ENCODE measurements at places on chromosomes 2 and 18.
A peak's percentile ranks its signal among the peaks of the same experiment; 100 is the strongest.

- no peaks in the 10 kb centered on the region for H3K36me3 ChIP-seq
- H3K27me3 ChIP-seq = no peaks in the 10 kb centered on the region
- DNase-seq = no peak
- H3K4me1 ChIP-seq = no peaks in the 10 kb centered on the region
- no peak overlapping the region for H3K27ac ChIP-seq
- no peak overlapping the region for H3K4me3 ChIP-seq
Observed at GRCh38 chr2:39657287-39657937, 8.3 kb upstream of the TMEM178A start.

DNA sequence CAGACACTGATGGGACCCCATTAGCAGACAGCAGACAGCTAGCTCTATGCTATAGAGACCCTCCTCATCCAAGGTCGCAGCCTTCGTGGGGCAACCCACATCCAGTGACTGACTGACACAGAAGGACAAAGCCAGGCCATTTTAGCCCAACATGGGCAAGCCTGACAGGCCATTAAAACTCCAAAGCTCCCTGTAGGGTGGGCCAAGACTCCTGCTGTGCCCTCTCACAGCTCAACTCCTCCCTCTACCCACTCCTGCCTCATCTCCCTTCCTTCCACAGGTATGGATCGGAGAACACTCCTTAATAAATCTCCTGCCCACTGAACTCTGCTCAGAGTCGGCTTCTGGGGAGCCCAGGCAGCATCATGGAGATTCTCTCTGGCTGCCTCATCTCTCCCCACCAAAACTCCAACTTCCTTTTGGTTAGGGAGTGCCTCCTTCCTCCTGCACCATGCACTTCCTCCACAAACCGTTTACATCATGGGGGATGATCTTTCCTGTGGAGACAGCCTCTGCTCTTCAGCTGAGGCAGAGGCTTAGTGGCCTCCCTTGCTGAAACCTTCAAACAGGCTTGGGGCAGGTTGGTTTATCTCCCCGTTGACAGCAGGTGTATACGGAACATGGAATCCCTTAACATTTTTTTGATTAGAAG, 86.5 kb downstream of the ACTR3 start:
- H3K4me1 ChIP-seq = peaks cover 11% of the 10 kb centered on the region
- DNase-seq = no peak
- no peak overlapping the region for H3K4me3 ChIP-seq
- H3K36me3 ChIP-seq = peaks cover 15% of the 10 kb centered on the region
- H3K27ac ChIP-seq = no peak overlapping the region

DNA sequence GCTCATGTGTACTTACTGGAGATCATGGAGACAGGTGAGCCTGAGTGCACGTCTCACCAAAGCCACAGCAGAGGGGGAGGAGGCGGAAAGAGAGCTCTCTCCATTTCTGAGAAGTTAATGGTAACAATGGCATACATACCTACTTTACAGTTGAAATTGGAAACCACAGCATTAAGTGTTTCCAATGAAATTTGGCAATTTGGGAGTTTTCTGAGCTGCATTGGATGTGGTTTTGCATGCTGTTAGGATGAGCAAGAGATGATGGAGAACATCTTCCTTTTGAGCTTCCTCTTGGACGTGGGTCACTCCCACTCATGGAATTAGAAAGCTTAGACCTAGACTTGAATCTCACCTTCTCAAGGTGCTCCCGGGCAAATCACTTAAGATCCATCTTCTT, 25.5 kb upstream of the IL37 start:
- DNase-seq = no peak
- H3K36me3 ChIP-seq = no peaks in the 10 kb centered on the region
- no peaks in the 10 kb centered on the region for H3K4me1 ChIP-seq
- no peak overlapping the region for H3K4me3 ChIP-seq
- no peaks in the 10 kb centered on the region for H3K27me3 ChIP-seq

DNA sequence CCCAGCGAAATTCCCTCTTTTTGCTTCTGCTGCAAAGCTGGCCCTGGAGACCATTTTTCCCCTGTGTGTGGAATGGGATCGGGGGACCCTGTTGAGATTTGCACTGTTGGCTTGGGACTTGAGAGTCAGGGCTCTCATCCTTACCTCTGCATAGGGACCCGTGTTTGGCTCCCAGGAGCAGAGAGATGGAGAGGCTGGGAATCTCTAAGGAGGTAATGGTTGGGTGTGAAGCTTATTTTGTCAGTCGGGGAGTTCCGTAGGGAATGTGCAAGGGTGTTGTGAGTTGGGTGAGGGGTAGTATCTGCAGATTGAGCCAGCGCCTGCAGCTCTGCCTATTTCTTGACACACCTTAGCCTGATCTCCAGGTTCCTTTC, 4.5 kb downstream of the GATA6 start:
- DNase-seq = no peak
- H3K27ac ChIP-seq = no peak overlapping the region
- H3K4me3 ChIP-seq = no peak overlapping the region
- no peaks in the 10 kb centered on the region for H3K36me3 ChIP-seq
- no peaks in the 10 kb centered on the region for H3K4me1 ChIP-seq

GRCh38 chr2:73243884-73244570, 9.9 kb downstream of the CCT7 start:
- DNase-seq = no peak
- H3K27me3 ChIP-seq = no peaks in the 10 kb centered on the region
- H3K27ac ChIP-seq = no peak overlapping the region
- no peak overlapping the region for H3K4me3 ChIP-seq

GRCh38 chr18:7877609-7878008, 310.5 kb downstream of the PTPRM start:
- H3K36me3 ChIP-seq = no peaks in the 10 kb centered on the region
- H3K4me1 ChIP-seq = no peaks in the 10 kb centered on the region
- DNase-seq = no peak
- H3K27ac ChIP-seq = no peak overlapping the region
- H3K4me3 ChIP-seq = no peak overlapping the region

DNA sequence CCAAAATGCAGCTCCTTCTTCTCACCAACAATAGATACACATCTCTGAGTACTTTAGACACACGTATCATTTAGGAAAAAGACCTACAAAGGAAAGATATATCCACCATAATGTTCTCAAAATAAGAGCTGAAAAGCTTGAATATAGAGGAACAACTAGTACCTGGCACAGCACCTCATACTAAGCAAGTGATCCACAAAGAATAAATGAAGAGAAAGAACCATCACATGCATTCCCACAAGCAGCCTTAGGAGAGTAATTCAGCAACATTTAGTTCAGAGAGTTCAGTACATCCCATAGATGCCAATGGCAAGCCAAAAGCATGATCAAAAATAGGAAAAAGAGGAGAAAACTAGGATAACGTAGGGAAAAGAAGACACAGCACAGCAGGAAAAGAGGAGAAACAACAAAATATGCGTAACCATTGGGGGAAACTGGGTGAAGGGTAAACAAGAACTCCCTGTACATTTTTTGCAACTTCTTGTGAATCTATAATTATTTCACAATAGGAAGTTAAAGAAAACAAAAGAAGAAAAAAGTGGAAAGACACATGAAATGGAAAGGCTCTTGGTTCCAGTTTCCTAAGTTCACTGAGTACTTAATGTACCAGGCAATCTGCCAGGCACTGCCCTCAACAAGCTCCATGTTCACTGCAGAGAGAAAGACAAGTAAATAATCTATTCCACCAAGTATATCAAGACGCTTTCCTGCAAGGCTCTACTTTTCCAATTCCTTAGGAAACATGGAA, 22.3 kb downstream of the CLASP1 start:
- no peak for DNase-seq
- no peak overlapping the region for H3K27ac ChIP-seq
- H3K36me3 ChIP-seq = no peaks in the 10 kb centered on the region
- no peaks in the 10 kb centered on the region for H3K27me3 ChIP-seq

DNA sequence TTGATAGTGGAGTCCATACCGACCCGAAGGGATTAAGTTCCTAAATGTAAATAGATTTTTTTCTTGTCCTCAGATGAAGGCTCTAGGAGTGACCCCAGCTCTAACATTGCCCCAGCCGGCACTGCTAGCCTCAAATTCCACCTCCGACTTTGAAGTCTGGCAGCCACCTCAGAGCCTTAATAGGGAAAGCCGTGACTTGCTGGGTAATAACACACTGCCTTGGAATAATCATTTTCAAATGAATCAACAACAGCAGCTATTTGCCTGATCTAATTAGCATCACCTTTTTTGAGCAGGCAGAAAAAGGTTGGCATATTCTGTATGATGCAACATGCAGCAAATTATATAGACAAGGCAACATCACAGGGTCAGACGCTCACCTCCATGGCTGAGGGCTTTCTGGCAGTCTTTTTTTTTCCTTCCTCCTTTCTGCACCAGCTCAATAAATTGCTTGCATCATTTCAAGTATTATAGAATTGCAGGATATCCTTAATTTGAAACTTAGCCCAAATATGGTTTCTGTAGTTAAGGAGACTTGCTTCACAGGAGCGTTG, 276.5 kb upstream of the ATP5MC3 start:
- H3K4me3 ChIP-seq = no peak overlapping the region
- H3K27ac ChIP-seq = no peak overlapping the region
- no peaks in the 10 kb centered on the region for H3K27me3 ChIP-seq
- no peaks in the 10 kb centered on the region for H3K36me3 ChIP-seq
- DNase-seq = no peak
- no peaks in the 10 kb centered on the region for H3K4me1 ChIP-seq

- 0 out of 2 replicates have a peak, but pooled peaks cover 3% of the 10 kb centered on the region for H3K27me3 ChIP-seq
- no peak for DNase-seq
- H3K36me3 ChIP-seq = no peaks in the 10 kb centered on the region
Observed at GRCh38 chr2:23209059-23209458, 175.9 kb upstream of the KLHL29 start.

- H3K36me3 ChIP-seq = no peaks in the 10 kb centered on the region
- H3K27ac ChIP-seq = no peak overlapping the region
- no peaks in the 10 kb centered on the region for H3K4me1 ChIP-seq
- no peak overlapping the region for H3K4me3 ChIP-seq
Observed at GRCh38 chr2:235921508-235922191, 246.5 kb downstream of the GBX2 start.

DNA sequence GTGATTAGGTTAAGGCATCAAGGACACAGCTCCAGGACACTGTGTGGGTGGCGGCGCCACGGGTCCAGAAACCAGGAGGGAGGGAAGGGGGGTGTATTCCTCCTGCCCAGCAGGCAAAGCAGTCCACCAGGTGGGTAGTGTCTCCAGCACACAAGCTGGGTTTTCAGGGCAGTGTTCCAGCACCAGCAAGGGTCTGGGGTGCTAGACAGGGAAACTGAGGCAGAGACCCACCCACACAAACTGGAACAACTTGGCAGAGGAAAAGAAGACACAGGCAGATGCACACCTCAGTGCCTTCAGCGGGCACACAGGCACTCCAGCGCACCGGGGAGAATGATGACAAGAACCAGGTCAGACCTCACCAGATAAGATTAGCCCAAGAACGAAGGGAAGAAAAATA, 28.4 kb upstream of the GNAL start:
- no peaks in the 10 kb centered on the region for H3K27me3 ChIP-seq
- H3K4me3 ChIP-seq = no peak overlapping the region
- no peak overlapping the region for H3K27ac ChIP-seq

DNA sequence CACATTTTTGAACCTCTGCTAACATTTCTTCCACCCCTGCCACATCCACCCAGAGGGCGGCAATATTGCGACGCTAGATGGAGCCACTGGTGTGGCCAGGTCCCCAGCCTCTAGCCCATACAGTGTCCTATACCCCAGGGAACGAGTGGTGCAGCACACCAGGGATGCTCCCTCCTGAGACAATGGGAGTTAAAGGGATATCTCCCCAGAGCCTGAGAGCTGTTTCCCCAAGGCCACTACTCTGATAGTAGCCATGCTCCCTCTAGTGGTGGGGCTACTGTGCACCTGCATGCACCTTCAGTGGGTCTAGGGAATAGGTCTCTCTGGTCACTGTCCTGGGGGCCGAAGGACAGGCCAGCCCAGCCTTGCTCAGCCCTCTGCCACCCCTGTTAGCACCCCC, 336.4 kb upstream of the FSHR start:
- no peaks in the 10 kb centered on the region for H3K4me1 ChIP-seq
- no peak overlapping the region for H3K27ac ChIP-seq
- no peaks in the 10 kb centered on the region for H3K36me3 ChIP-seq
- no peaks in the 10 kb centered on the region for H3K27me3 ChIP-seq
- DNase-seq = peak; percentile 77
- H3K4me3 ChIP-seq = no peak overlapping the region

GRCh38 chr2:46990231-46990588, 74.6 kb upstream of the MCFD2 start:
- no peaks in the 10 kb centered on the region for H3K27me3 ChIP-seq
- peaks cover 27% of the 10 kb centered on the region for H3K4me1 ChIP-seq
- no peak overlapping the region for H3K4me3 ChIP-seq
- peaks cover 37% of the 10 kb centered on the region for H3K36me3 ChIP-seq
- H3K27ac ChIP-seq = no peak overlapping the region

GRCh38 chr2:18599509-18600254, 10.3 kb upstream of the NT5C1B start:
- H3K27me3 ChIP-seq = no peaks in the 10 kb centered on the region
- no peaks in the 10 kb centered on the region for H3K36me3 ChIP-seq
- DNase-seq = no peak
- H3K27ac ChIP-seq = peak overlapping the region; percentile 59
- H3K4me3 ChIP-seq = no peak overlapping the region
- peaks cover 26% of the 10 kb centered on the region for H3K4me1 ChIP-seq

GRCh38 chr2:144448389-144449027, 71.4 kb downstream of the ZEB2 start:
- H3K27me3 ChIP-seq = no peaks in the 10 kb centered on the region
- DNase-seq = no peak
- H3K4me1 ChIP-seq = peaks cover 31% of the 10 kb centered on the region
- H3K36me3 ChIP-seq = no peaks in the 10 kb centered on the region
- peak overlapping the region; percentile 56 for H3K4me3 ChIP-seq
- H3K27ac ChIP-seq = no peak overlapping the region

GRCh38 chr2:236501531-236501930, 68.1 kb upstream of the ACKR3 start:
- no peaks in the 10 kb centered on the region for H3K4me1 ChIP-seq
- H3K36me3 ChIP-seq = no peaks in the 10 kb centered on the region
- H3K27me3 ChIP-seq = no peaks in the 10 kb centered on the region
- no peak for DNase-seq
- no peak overlapping the region for H3K27ac ChIP-seq

DNA sequence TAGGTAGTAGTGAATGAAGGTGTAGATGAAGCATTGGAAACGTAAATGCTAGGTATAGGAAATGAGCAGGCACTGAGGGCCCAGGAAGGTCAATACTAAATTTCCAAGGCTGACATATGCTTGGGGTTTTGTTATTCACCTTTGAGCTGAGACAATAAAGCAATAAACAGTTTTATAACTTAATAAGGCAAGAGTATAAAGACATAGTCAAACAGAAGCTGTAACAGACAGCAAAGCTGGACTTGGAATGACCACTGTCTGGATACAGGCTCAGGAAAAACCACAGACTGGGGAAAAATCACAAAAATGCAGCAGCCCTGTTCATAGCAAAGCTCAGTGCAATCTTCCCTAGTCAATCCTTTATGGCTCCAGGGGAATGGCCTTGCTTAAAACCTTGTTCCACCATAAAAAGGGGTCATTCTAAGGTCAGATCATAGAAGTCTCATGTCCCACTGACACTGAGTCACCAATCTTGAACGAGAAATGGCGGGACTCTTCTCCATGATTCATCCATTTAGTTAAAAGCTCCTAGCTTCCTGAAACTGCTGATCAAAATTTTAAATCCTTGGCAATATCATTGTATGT, 493.3 kb downstream of the CMPK2 start:
- H3K36me3 ChIP-seq = no peaks in the 10 kb centered on the region
- no peaks in the 10 kb centered on the region for H3K27me3 ChIP-seq
- H3K4me3 ChIP-seq = no peak overlapping the region

- no peak overlapping the region for H3K4me3 ChIP-seq
- H3K27ac ChIP-seq = no peak overlapping the region
- DNase-seq = no peak
- no peaks in the 10 kb centered on the region for H3K27me3 ChIP-seq
Observed at GRCh38 chr2:220648628-220649027, 923.5 kb downstream of the EPHA4 start.

GRCh38 chr2:238136820-238137537, 1.5 kb upstream of the KLHL30 start:
- H3K36me3 ChIP-seq = no peaks in the 10 kb centered on the region
- DNase-seq = no peak
- H3K4me3 ChIP-seq = no peak overlapping the region
- no peaks in the 10 kb centered on the region for H3K27me3 ChIP-seq
- no peak overlapping the region for H3K27ac ChIP-seq

All from Karpas-422 (cell line).